HTR-8/SVneo (cell line): ENCODE measurements at places on chromosomes 2 and 18.

DNA sequence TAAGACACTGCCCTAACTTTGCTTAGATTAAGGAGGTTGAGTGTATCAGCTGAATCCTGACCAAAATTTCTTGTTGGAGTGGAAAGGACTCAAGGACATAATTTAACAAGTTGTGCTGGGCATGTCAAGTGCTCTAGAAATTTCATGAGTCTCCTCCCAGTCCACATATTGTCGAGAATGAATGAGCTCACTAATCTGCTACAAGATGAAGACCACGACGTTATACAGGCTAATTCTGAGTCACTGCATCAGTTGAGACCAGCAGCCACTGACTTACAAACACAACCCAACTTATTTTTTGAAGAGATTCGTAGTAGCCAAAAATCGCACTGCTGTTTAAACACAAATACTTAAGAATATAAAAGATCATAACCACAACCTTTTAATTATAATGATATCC is 28.7 kb upstream of the SLC8A1 start:
- DNase-seq: no peak

GRCh38 chr2:101234169-101234938 is 18.3 kb upstream of the CNOT11 start:
- no peak for DNase-seq

DNA sequence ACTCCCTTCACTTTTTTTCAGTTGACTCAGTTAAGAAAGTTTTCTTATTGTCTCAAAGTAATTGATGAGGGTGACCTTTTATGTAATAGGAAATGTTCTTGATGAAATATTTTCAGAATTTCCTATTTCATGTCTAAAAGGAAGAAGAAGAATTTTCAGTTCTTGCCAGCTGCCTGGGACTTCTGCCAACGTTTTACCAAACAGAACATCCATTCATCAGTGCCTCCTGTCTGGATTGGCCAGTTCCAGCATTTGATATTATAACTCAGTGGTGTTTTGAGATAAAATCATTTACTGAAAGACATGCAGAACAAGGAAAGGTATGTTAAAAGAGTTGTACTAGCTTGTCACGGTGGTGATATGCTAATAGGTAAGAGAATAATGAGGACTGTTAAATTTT is 104.7 kb upstream of the MYO3B start:
- DNase-seq: no peak

DNA sequence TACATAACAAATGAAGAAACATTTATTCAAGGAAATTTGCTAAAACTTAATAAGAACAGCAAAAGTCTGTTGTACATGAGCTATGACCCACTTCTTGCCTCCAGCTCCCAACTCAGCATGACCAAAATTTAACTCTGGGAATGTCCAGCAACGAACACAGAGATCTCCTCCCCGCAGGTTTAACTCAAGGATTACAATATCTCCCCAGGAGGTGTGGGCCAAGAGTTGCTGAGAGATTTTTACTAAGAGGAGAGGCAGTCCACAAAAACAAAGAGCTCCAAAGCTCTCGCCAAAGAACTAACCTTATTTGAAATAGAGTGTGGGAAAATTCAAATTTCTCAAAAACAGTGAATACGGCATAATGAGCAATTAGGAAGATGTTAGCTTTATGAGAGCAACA is 318.5 kb downstream of the GRB14 start:
- DNase-seq: no peak

DNA sequence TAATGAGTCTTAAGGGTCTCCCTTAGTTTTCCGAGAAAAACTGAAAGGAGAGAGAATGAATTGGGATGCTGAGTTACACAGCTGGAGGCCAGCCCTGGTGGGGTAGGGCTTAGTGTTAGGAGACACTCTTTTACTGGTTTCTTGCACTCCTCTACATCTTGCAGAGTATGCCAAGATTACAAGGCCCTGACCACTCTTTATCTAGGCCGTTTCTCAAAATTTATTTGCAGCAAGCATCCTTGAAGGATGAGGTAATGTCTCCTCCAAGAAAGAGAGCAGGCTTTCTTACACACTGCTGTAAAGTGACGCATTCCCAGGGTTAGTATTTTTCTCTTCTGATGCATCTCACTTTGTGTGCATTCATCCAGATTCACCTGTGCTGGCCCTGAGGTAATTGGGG is 166.2 kb downstream of the TDRD15 start:
- no peak for DNase-seq

GRCh38 chr2:84946204-84947009 is 24.6 kb upstream of the KCMF1 start:
- peak; percentile 77 for DNase-seq

- no peak for DNase-seq
Measured at GRCh38 chr2:226130192-226130591, 669.4 kb downstream of the IRS1 start.

GRCh38 chr2:236628256-236628901 is 58.8 kb downstream of the ACKR3 start:
- DNase-seq: no peak

- DNase-seq: no peak
Measured at GRCh38 chr2:181357979-181358378, 99.2 kb upstream of the ITGA4 start.

- DNase-seq: no peak
Measured at GRCh38 chr18:2797951-2798350, 48.9 kb upstream of the EMILIN2 start.

DNA sequence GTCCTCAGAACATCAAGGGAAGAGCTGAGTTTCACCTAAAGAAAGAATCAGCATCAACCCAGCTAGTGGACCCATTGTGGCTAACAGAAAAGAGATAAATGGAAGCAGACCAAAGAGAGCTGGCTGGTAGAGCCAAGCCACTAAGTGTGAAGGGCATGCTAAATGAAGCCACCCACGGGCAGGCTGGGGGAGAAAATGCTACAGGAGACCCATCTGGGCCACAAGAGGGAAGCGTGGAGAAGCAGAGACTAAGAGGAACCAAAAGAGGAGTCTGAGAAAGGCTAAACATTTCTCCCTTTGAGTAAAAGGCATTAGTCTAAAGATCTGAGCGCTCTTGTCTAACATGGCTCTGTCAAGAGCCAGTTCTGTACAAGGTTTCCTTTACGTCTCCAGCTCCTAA is 15.8 kb downstream of the CWC22 start:
- DNase-seq: no peak

DNA sequence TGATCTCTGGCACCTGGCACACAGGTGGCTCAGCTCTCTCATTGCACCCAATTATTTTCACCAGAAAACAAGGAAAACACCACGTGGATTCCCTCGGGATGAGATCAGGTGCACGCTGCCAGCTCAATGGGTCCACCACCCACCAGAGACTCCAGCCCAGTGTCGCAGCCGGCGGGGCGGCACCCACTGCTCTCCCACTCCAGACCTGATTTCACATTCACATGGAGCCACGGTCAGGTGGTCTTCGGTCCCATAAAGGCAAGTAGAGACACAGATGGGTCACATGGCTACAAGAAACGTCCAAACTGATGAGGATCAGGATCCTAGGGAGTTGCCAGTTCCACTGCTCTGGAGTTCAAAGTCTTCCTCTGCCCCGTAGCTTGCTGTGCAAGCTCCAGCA is 217.6 kb downstream of the ANKRD30B start:
- DNase-seq: no peak

GRCh38 chr2:111669928-111670695 is 213.9 kb downstream of the ANAPC1 start:
- no peak for DNase-seq

DNA sequence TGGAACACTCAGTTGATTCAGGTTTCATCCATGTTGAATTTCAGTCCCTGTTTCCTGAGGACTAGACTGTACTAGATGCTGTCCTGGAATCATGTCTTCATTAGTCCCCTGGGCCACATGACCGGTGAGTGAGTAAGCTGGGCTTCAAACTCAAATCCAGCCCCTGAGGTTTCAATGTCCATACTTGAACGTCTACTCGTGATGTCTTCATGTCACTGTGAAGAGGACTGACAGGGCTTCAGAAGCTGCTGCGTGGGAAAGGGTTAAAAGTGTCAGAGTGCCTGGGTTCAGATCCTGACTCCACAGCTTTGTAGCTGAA is 101.2 kb downstream of the CDK15 start:
- no peak for DNase-seq

- no peak for DNase-seq
Measured at GRCh38 chr2:56127463-56128152, 56.2 kb upstream of the CCDC85A start.

DNA sequence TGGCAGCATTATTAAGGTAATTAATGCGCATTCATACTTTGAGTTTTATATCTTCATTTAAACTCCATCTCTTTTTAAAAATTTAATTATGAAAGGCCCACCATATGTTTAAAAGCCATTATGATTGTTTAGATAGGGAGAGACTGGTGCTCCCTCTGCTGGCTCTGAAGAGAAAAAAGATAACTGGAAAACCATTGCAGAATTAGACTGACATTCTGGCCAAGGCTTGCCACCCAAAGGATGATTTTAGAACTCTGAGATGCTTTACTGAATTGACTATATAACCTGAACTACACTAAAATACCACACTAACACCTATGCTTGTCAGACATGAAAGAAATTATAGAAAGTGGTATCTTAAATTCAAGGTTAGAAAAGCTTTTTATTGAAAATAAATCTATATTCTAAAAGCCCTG is 127.6 kb upstream of the SPOPL start:
- peak; percentile 17 for DNase-seq

DNA sequence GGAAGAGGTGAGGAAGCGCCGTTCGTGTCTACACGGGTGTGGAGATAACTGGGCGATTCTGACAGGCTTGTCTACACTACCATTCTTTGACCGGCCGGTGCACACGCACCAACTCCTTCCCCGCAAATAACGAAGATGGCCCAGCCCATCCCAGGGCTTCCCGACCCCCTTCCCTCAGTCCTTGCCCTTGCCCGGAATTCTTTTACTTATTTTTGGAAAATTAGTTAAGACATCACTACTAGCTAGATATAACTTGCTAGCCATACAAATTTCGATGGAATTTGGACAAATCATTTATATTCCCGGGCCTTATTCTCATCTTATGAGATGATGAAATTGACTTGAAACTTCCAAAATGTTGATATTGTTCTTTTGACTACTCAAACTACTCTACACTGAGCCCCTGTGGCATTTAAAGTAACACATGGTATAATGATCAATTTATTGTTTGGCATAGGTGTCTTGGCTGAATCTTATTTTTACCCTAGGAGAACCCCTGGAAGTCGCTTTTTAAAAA is 1.3 kb downstream of the ERICH2 start:
- no peak for DNase-seq

GRCh38 chr18:60493066-60493465 is 120.5 kb upstream of the MC4R start:
- no peak for DNase-seq

DNA sequence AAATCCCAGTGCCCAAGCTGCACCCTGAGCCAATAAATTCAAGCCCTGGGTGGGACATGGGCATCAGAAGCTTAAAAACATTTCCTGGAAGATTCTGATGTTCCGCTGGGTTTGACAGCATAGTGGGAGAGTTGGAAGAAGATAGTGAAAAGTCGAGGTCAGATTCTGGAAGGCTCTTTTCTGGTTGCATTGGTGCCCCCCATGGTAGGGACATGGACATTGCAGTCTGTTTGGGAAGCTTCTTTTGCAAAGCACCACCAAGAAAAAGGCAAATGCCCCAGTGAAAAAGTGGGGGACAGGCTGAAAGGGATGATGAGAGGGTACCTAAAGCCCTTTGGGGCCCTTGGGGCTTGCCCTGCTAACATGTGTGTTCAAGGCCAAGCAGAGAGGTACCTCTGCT is 21.0 kb downstream of the MERTK start:
- no peak for DNase-seq

DNA sequence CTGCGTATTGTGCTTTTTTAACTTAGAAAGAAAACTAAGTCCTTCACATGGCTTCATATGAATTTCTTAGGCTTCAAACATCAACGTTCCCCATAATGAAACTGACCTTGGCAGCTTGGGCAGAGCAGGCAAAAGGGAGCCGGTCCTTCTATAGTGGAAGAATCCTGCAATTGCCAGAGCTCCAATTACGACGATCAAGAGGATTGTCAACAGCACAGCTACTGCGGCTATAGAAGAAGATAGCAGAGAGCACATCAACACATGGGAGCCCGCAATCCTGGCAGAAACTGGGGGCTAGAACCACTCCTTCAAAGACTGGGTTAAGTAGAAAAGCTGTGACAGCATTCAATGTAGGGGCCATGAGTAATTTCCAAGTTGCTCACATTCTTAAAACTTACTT is 69.8 kb downstream of the DHRS9 start:
- no peak for DNase-seq

DNA sequence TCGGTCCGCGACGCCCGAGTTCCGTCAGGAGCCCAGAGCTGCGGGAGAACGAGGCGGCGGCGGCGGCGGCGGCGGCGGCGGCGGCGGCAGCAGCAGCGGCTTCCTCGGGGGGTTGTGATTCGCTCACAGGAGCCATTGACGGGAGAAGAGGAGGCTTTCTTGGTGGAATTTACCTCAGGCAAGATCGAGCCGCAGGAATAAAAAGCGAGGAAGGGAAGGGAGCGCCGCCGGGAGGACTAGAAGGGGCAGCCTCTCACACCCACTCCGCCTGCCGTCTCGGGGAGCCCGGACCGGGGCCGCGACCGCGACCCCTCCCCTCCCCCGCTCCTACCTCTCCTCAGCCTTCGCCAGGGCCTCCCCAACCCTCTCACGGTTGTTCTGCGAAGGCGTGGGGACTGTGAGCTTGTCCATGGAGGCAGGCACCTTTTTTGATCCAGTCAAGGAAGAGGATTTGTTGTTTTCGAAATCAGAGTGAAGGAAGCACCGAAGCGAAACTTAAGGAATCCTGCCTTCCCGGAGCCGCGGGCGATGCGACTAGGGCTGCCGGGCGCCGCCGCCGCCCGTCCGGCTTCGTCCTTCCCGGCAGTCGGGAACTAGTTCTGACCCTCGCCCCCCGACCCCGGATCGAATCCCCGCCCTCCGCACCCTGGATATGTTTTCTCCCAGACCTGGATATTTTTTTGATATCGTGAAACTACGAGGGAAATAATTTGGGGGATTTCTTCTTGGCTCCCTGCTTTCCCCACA is 506 bp downstream of the BMPR2 start:
- peak; percentile 29 for DNase-seq

DNA sequence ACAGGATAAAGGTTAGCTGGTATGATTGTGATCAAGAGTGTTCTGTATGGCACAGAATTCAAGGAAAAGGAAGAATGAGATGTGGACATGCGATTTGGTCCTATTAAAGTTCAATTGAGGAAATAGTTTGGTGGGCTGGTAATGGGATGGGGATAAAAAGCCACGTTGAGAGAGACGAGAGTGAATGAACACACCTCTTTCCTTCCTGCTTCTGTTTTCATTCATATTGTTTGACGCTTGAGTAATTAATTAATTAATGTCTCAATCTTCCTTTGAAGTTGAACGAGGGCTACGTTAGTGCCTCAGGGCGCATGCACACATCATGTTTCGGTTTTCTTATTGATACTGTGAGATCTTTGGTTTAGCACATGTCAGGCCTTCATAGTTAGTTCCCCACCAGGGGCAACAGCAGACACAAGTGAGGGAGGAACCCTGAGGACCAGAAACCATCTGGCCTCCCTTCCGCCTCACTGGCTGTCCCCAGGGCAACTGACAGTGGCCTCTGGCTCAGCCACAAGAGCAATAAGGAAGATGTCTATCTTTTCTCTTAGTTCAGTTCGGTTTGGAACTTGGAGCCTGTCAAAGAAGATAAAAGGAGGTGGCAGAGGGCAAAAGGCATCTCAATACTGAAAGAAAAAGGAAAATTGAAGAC is 116.0 kb downstream of the LIPG start:
- DNase-seq: no peak
